ENCODE measurements at places on chromosomes 3 and 15.

- DNase-seq: no peak
These were observed 117.7 kb upstream of the GOLGA6L6 start for GRCh38 chr15:20659265-20659664.

DNA sequence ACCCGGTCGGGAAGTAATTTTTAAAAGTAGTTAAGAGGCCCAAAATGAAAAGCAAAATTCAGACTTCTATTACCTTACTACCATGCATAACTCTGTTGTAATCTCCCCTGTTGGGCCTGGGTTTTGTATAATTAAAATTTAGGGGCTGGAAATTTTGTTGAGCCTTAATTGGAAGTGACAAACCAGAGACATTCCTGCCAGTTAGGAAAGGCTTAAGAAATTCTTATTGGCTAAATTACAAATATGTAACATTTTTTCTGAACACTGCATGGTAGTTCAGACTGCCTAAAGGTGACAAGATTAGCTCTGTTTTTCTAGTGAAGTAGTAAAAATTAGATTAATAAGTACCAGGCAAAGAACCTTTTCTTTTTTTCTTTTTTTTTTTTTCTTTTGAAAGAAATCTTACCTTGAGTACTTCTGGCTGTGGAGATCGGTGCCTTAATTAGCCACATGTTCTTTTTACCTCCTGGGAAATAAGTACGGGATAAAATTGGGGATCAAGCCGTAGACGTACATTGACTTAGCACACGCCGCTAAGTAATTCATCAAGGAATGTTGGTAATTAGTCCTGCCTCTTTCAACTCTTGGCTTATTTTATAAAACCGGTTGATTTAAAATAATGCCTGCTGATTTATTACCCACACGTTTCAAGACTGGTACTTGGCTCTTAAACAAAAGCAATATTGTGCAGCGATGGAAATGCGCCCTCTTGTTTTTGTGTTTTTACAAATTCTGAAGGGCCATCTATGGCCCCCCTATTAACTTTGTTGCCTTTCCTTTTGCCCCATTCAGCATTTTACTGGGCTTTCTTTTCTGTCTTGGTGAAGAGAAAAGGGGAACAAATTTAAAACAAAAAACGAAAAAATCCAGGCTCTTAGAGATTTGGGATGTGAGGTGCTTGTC, 111.2 kb upstream of the SAMMSON start:
- DNase-seq: no peak

DNA sequence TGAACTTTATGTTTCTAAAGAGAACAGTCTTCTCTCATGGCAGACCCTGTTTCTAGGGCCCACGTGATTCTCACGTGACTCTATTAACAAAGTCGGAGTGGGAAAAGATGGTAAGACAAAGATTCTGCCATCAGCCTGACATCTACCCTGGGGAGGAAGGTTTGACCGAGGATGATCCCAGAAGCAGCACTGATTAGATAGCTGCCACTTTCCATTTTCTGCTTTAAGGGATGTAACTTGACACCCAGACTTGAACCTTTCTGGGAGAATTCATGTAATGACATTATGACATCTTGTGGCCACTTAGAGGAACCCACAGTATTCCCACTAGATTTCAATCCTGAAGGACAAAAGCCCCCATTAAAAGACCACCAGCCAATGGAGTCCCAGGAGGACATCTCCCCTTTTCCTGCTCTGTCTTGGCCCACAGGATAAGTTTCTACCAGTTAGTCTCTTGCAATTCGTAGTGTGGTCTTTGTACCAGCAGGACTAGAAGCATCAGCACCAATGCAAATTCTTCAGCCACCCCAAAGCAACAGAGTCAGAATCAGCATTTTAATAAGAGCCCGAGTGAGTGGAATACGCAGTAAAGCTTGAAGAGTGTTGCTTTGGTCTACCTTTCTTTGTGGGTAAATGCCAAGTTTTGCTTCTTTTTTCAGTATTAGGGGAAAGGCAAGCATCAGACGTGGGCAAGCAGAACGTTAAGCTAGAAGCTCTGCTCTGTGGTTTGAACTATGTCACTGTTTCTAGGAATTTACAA, 480.5 kb upstream of the PROK2 start:
- DNase-seq: no peak

DNA sequence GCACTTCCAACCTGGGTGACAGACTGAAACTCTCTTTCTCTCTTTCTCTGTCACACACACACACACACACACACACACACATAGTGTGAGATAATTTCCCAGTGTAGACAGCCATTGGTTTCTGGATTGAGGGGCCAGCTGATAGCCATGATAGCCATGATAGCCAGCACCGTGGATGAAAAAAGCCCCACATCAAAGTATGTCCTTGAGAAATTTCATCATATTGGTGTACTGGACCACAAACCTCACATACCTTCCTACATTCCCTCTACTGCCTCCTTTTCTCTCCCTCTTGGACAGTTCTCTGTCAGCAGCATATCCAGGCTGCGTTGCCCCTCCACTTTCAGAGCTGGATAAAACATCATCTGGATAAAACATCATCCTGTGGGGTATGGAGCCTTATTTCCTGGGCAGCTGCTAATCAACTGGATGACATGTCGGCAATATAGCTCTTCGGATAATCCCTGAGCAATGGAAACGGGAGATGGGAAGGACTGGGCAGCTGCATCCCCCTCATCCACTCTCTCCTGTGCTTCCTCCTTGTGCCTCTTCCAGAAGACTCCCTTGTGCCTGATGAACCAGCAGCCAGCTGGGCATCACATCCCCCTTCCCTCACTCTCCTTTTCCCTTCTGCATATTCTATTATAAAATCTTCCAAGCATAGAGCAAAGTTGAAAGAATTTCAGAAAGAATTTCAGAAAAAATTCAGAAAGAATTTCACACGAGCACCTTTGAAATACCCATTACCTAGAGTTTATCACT, 39.3 kb downstream of the GRK7 start:
- no peak for DNase-seq

GRCh38 chr3:120561251-120562045, 34.7 kb upstream of the NDUFB4 start:
- peak; percentile 20 for DNase-seq

- DNase-seq: no peak
These were observed 14.1 kb downstream of the WDR53 start for GRCh38 chr3:196554205-196554604.

DNA sequence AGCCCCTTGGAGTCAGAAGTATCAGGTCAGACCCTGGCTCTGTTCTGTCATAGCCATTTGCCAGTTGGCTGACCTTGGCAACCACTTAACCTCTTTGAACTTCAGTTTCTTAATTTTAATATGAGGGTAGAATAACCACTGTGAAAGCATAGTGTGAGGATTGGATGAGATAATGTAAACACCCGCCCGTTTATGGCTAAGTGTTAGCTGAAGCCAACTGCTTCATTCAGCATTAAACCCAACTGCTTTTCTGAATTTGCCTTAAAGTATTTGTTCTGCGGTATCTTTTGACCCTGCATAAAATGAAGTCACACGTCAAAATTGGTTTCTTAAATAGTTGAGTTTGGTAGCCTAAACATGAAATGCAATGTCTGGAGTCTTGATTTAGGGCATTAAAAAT, 121.5 kb upstream of the ABHD17C start:
- DNase-seq: no peak

GRCh38 chr15:78617516-78617915, 3.3 kb downstream of the CHRNA3 start:
- DNase-seq: no peak

- no peak for DNase-seq
These were observed 115.9 kb downstream of the NEK11 start for GRCh38 chr3:131142580-131142979.

DNA sequence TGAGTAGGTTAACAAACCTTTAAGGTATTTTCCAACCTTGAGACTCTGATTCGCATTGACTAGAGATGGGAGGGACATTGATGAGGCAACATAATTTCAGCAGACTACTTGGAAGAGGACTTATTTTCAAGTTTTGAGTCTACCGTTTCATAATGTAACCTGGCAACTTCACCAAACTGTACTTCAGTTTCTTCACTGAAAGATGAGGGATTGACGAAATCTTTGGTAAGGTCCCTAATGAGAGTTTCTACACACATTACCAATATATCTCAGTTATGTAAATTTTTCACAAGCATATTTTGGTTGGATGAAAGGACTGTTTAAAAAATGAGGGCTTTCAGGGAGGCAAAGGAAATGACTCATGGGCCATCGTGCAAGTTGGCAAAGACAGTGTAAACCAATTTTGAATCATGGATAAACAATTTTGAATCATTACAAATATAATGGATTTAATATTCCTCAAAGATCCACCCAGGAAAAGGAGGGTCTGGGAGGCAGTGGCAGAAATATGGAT, 28.7 kb upstream of the SEMA6D start:
- no peak for DNase-seq

DNA sequence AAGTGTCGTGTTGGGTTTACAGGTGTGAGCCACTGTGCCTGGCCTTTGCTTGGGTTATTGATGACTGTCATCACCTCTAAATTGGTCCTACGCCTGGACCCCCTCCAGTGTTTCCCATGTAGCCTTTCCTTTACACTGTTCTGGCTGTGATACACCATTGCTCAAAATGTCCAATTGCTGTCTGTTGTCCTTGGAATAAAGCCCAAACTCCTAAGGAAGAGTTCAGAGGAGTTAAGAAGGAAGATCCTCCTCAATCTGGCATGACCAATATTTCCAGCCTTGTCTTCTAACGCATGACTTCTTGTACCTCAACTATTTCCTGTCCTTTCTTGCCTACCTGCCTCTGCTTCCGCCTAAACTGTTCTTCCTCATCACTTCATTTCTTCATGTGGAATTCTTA, 113.1 kb downstream of the POLR2M start:
- DNase-seq: no peak

DNA sequence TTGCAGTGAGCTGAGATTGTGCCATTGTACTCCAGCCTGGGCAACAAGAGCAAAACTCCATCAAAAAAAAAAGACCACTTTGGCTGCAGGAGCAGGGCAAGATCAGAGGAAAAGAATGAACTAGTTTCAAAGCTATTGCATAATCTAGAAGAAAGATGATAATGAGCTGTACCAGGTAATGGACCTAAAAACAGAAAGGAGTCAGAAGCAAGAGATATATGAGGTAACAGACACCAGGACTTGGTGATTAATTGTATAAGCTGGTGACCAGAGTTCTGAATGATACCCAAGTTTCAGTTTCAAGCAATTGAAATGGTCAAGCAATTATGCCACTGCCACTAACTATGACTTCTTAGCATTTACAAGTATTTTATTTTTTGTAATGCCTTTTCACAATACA, 2.9 kb downstream of the POLQ start:
- DNase-seq: no peak

- no peak for DNase-seq
These were observed 109.7 kb downstream of the GALK2 start for GRCh38 chr15:49279521-49280456.

- DNase-seq: no peak
These were observed 556 bp downstream of the CHP1 start for GRCh38 chr15:41231422-41232226.

GRCh38 chr3:173538410-173538809, 140.9 kb downstream of the NLGN1 start:
- DNase-seq: no peak

DNA sequence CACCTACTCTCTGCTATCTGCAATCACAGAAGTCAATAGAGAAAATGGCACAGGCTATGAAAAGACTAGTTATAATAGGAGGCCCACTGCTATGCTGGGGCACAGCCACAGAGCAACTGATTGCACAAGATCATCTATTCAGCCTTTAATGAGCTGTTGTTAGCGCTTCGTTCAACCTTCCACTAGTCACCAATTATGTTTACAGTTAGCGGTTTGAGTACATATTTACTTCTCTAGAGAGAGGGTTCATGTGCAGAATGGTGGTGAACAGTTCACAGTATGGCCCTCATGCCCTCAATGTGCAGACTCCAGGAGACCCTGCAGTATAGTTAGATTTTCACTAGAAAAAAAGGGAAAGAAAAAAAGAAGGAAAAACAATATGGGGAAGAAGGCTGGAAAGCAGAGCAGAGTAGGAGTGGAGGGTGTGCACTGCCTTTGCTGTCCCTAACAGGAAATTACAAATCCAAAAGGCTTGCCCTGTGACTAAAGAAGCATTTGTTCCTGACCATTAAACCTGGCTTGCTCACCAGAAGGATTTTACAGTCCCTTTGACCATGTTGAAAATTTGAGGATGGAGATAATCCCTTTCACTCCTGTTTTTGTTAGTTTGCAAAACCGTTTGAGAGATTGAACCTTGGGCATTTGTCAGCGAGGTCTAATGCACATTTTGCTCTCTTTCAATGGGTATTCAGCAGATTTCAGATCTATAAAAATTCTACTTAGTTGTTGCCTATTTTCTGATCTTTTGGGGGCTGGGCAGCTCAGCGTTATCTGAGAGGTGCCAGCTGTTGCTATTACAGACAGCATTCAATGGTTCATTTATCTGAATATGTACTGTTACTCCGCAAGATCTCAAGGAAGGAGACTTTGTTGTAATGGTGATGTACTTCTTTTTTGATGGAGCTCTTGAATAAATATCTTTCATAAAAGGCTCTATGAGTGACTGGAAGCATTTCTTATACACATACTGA, 296.1 kb downstream of the LSAMP start:
- no peak for DNase-seq
